IPS DF 19.7 (cell line): ENCODE measurements at places on chromosomes 1 and 21.

DNA sequence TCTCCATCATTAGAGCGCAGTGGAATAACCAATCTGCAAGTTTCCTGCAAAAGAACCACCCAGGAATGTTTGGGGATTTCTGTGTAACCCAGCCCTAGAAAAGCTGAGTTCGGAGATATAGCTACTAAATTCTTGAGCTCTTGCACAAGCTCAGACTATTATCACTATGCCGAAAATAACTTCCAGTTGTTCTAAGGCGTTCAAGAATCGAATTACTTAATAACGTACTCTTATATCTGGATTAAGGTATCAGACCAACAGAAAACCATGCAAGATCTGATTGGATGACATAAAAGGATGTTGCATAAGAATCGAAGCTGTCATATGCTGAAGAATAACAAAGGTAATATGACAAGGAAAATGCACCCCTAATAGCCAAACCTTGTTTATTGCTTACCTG, 7.5 kb upstream of the LAMC2 start:
- no peak for DNase-seq

DNA sequence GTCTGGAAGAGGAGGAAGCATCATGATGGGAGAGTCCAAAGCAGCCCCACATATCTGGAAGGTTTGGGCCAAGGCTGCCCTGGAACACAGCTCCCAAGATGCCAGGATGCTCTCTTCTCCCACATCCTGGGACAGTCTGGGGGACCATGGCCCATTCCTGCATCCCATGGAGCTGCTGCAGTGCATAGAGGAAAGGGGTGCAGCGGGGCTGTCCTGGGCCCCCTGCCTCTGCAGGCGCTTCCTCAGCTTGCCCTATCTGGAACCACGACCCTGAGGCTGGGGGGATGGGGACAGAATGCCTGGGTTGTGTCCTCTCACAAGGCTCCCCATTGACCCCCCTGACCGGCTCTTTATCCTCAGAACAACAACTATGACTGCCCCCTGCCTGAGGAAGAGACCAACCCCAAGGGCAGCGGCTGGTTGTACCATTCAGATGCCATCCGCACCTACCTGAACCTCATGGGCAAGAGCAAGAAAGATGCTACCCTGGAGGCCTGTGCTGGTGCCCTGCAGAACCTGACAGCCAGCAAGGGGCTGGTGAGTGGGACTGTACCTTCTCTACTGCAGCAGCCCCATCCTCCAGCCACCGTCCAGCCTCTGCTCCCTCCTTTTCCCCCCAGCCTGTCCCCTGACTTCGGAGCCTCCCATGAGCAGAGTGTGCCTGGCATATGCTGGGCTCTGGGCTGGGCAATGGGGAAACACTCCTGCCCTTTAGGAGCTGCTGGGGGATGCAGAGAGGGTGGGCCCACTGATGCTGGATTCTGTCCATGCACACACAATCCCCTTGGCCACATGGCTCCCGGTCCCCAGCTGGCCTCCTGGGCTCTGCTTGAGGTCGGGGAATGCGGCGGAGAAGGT, 39.6 kb downstream of the PKP1 start:
- no peak for DNase-seq

GRCh38 chr1:43991200-43991475, 261 bp upstream of the CCDC24 start:
- DNase-seq: no peak

GRCh38 chr1:2226525-2227345, 1.4 kb upstream of the SKI start:
- DNase-seq: no peak

DNA sequence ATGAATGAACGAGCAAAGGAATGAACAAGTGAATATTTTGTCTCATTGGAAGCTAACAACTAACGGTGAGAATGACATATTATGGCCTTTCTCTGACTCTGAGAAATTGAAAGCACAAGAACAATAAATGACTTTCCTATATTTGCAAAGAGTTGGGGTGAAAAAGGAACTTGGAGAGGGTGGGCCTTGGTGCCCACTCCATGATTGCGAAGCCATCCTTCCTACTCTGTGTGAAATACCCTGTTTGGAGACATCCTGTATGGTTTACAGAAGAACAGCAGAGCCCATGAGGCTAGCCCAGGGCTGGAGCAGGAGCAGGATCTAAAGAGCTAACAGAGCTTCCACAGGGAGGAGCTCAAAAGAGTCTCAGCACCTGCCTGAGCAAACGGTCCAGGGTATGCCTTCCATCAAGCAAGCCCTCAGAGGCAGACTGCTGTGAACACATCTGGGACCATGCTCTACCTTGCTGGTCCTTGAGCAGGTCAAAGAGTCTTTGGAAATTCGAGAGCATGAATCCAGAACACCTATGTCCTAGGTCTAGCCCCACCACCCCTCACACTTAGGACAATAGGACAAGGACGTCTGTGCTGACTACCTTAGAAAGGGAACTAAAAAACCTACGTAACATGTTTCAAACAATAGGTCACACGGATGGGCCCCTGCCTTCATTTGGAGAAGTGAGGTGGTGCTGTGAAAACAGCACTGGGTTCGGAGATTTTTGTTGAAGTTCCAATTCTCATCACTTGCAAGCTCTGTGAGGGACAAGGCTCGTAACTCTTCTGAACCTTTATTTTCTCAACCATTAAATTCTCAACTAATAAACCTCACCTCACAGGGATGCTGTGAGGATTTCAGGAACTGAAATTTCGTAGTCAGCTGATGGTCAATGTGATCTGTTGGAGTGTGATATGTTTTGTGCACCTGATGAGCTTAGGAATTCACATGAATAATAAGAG, 377.4 kb downstream of the RRAGC start:
- DNase-seq: no peak

GRCh38 chr1:156848461-156849150, 10.3 kb downstream of the INSRR start:
- DNase-seq: no peak

GRCh38 chr1:44801491-44802305, 1.5 kb downstream of the PLK3 start:
- DNase-seq: no peak

DNA sequence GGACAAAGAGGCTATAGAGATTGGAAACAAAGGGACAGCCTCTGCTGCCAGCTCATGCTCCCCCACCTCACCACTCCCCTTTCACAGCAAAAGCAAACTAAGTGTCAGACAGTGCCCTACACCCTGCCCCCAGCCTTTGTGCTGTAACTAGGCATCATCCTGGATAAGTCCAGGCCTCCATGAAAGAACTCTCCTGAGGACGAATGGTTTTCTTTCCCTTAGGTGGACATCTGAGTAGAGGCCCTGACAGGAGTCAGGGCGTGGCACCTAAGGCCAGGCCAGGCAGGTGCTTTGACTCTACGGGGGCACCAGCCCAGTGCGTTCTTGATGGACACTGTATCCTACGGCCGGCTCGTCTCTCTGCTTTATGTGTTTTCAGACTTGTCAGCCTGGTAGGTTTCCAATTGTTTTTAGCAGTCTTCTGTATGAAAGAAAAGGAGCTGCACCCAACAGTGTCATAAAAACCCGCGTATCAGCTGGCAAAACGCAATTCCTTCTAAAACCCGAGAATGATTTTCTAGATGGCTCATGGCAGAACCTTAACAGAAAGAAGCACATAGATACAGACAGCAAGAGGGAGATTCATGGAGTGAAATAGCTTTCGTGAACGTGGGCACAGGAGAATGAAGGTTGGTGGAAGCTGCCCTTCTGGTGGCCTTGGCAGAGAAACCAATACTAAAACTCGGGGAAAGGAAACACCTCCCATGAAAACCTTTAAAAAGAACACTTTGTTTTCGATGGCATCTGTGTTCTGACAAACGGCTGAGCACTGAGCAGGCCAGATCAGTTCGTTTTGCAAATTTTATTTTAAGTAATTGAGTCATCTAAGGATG, 51.7 kb upstream of the AJAP1 start:
- DNase-seq: no peak

DNA sequence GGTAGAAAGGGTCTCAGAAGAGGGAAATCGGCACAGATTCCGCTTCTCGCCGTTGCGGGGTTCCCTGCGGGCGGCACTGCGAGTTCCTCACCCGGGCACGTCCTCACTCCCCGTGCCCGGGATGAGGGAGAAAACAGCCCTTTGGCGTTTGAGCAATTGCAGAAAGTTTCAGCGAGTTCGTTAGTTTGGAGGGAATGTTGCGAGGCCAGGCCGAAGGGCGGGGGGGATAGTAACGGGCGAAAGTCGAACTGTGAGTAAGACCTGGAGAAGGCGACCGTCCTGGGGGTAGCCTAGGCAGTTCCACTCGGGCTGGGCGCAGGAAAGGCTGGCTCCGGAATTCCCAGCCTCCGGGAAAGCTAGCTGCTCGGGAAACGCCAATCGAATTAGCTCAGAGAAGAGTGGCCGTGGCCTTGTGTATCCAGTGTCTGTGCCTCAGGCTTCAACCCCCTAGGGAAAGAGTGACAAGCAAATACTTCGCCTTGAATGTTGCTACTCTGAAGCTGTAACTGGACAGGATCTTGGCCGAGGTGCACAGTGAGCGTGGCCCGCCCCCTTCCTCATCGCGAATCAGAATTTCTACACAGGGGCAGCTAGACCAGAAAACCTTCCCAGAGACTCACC, 787 bp downstream of the PTGFR start:
- DNase-seq: no peak

DNA sequence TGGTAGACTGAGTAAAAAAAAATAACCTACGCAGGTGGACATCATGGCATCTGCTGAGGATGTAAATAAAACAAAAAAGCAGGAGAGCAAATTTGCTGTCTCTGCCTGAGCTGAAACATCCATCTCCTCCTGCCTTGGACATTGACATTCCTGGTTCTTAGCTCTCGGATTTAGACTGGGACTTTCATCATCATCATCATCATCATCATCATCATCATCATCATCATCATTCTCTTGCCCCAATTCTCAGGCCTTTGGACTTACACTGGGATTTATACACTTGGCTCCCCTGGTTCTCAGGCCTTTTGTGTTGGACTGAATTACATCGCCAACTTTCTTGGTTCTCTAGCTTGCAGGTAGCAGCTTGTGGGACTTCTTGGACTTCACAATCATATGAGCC, 308.4 kb upstream of the BEND5 start:
- DNase-seq: no peak

GRCh38 chr1:41430582-41430981, 53.9 kb downstream of the EDN2 start:
- DNase-seq: no peak

GRCh38 chr1:17089506-17089905, 29.7 kb downstream of the PADI2 start:
- DNase-seq: no peak

DNA sequence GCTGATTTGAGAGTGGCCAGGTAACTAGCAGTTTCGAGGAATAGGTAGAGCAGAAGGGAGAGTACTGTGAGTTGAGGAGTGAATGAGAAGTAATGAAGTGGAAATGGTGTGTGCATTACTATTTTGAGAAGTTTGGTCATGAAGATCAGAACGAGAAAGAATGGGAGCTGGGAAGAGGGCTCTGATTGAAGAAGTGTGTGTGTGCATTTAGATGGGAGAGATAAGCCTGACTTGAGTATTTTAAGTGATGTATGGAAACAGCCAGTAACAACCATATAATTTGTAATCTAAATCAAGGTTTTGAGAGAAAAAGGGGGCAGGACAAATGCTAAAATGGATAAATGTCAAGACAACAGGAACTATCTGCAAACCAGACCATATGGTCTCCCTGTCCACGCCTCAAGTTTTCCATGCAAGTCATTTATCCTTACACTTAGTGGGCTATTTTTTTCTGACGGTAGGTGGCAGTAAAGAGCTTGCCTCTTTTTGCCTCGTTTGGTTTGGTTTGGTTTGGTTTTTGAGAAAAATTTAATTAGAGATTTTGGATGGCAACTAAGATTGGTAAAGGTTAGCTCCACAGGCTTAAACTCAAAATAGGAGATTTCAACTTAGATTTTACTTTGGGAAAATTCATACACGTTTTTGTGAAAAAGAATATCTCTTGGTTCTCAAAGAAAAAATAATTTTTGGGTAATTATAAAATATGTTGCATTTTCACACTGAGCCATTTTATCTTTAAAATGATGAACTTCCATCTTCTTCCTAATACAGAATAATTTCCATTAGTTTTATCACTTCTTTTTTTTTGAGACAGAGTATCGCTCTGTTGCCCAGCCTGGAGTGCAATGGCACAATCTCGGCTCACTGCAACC, 9.5 kb upstream of the B3GALNT2 start:
- no peak for DNase-seq
